ENCODE measurements at places on chromosomes 12 and 14. TPM values are rescaled to one million over a fixed set of nuclear protein-coding genes. Genes with fewer than 3 reads are reported as not detected.
A peak's percentile ranks its signal among the peaks of the same experiment; 100 is the strongest.

GRCh38 chr12:7005311-7005710 is 13.0 kb downstream of the LPCAT3 start:
- no peak for DNase-seq

DNA sequence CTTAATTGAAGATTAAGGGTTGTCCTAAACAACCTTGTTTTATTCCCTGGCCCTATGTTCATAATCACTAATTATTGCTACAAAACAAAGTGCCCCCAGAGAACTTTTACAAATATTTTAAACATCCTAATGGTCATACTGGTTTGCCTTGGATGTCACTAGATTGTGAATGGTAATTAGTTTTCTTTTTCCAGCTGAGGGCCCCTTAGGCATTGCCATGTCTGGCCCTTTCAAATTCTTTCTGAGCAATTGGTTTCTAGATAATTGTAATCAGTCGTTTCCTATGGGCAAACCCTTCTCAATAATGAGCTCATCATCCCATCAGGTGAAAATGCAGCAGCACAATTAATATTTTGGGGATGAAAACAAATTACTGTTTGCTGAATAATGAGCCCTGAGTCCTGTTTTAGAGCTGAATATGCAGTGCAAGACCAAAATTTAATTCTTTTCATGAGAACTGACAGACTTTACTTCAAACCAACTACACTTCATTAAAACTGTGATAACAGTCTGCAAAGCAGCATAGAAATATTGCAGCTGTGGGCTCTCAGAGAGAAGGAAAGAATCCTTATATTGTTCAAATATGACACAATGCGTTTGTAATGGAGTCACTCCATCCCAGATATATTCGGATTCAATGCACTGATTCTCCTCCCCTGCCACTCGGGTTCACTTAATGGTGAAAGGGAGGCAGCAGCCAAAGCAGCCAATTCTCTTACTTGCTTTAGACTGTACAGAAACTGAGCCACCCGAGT is 67.7 kb upstream of the ARHGAP5 start:
- no peak for DNase-seq

DNA sequence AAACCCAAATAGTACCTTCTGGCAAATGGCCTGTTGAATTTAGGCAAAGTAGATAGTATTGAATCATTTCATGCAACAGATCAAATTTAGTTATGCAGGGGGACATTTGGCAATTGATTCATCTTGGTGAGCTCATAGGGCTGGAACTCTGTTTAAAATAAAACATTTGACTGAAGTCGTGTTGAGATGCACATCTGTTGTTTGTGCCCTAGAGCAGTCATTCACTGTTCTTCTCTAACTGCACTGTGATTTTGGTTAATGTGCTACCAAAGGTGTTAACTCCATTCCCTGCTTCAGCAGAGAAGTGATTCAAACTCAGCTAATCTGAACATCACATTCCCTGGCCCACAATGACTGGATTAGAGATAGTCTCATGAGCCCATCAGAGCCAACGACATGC is 44.0 kb upstream of the CSRP2 start:
- no peak for DNase-seq

DNA sequence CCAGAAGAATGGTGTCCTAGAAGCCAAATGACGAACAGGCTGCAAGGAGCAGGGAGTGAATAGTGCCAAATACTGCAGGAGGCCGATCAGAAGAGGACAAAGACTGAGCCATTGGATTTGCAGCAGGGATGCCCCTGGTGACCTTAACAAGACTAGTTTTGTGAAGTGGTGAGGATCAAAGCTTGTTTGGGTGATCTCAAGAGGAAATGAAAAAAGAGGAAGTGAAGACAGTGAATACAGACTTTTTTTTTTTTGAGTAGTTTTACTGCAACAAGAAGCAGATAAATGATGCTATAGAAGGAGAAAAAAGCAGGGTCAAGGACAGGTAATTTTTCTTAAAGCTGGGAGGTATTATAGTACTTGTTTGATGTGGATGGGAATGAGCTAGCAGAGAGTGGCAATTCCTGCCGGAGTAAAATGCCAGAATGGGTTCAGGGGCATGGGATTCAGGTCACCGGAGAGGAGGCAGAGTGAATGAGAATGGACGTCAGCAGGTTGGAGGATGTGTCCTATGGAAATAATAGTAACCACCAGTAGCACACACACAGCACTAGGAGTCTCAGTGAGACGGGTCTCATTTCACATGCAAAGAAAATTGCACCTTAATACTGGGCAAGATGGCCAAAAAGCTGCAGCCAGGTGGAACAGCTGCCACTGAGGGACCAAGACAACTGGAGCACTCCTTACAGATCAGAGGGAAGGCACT is 345.8 kb upstream of the CCDC196 start:
- DNase-seq: no peak

DNA sequence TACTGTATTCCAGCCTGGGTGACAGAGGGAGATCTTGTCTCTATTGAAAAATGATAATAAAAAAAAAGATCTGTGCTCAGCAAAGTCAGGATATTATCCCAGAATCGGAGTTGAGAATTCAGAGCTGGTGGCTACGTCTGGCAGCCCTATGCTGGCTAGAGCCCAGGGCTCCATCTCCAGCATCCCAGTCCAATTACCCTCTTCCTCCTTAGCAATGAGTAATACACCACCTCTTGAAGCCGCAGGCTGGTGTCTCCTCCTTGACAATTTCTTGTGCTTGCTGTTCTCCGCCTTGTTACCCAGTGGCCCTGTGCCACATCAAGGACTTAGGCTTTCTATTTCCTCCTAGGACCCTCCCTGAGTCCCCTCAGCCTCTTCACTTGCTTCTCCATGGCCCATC is 38.4 kb upstream of the DDX11 start:
- DNase-seq: no peak

GRCh38 chr12:59185295-59185694 is 265.0 kb upstream of the LRIG3 start:
- no peak for DNase-seq

GRCh38 chr14:55270832-55271571 is at the start of gene FBXO34:
Gene FBXO34, plus strand, starts transcription at chr14:55271421. Its CDS starts 78,970 bp downstream, at chr14:55350391.
- DNase-seq: peak; percentile 99

DNA sequence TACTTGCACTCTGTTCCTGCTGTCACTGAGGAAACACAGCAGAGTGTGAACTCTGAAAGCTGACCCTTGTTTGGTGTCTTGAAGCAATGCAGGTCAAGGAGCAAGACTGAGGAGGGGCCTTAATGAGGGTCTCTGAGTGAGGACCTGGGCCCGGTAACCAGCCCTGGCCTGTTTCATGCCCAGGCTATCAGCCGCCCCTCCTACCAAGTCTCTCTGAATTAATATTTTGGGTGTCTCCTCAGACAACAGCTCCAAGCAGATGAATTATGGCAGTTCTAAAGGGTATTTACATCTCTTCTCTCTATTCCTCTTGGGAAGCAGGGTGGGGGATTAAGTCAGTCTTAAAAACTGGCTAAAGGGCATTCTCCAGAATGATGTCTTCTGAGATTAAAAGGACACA is 394.5 kb downstream of the ZFP36L1 start:
- DNase-seq: no peak

DNA sequence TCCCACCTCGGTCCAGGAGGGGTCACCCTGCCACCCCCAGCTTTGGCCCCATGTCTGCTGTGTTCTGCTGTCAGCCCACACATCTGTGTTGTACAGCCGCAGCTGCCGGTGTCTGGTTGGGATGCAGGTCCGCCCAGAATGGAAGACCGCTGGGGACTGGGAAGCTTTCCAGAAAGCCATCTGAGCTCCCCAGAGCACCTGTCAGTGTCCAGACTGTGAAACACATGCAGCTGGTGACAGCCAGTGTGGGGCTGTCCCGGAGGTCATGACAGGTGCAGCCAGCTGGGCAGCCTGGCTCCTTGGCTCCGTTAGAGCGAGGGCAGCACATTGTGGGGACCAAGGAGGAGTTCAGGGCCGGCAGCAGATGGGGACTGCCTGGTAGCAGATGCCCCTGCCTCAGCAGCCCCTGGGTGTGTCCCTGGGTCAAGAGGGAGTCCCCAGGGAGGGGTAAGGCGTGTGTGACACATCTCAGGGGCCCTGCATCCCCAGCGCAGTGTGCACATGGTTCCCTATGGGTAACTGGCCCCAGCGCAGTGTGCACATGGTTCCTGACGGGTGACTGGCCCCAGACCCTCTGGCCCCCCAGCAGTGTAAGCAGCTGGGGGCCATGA is 16.4 kb downstream of the CEP170B start:
- DNase-seq: no peak

DNA sequence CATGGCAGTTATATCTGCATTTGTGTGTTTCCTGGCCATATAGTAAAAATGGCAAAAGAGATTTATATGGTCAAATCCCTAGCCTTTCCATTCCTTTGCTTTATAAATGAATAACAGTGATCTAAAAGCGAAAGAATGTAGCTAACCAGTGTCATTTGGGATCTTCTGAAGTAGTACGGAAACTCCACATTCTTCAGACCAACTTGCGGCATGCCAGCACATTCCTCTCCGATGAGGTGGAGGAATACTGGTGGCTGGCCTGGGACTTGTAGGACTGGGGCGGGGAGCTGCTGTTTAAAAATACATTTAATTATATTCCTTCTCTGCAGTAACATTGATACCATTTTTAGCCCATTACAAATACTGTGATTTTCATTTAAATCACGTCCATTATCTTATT is 85.3 kb downstream of the SAMD4A start:
- DNase-seq: peak; percentile 90

DNA sequence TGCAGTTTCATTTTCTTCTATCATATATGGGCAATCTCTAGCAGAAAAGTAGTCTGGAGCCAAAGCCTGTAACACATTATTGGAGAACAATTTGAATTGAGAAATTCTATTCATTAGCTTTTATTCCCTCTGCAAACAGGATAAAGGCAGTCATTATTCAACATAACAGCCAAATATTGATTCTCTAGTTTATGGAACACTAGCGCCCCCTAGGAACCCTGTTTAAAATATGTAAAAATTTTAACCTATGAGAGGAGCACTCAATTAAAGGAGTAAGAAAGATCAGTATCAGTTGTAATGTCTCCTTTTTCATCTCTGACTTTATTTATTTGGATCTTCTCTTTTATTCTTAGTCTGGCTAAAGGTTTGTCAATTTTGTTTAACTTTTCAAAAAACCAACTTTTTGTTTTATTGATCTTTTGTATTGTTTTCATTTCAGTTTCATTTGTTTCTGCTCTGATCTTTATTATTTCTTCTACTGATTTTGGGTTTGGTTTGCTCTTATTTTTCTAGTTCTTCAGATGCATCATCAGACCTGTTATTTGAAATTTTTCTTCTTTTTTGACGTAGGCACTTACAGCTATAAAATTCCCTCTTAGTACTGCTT is 4.8 kb upstream of the LMNTD1 start:
- peak; percentile 64 for DNase-seq

DNA sequence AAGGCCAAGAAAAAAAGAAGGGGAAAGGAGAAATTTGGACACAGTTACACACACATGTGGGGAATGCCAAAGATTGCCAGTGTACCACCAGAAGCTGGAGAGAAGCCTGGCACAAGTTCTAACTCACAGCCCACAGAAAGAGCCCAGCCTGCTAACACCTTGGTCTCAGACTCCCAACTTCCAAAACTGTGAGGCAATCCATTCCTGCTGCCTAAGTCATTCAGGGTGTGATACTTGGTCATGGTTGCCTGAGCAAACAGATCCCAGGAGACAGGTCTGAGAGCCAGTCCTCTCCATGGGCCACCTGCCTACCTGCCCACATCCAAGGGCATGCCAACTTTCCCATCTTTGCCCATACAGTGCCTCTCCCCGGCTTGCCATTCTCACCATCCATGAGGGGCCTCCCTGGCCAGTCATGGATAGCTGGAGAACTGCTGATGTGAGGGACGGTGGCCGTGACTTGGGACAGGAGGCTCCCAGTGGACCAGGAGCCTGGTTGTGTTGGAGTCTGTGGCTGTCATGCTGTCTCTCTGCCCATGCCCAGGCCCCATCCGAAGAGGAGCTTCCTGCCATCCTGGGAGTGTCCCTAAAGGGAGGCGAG is 198.0 kb upstream of the RTL1 start:
- no peak for DNase-seq

DNA sequence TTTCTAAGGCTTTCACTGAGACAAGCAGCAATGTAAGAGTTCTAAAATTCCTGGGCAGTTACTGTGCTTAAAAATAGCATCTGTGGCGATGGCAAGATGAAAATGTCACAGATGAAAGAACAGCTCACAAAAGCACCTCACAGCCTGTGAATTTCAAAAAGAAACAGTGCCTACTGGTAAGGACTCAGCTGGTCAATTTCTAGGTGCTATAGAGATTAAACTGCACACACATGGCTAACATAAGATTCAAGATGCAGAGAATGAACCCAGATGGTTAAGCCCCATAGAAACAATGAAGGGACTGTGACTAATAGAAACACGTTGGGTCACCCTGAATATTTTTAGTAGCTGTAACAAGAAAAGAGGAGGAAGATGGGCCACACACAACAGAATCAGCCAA is 12.0 kb upstream of the IL26 start:
- no peak for DNase-seq

DNA sequence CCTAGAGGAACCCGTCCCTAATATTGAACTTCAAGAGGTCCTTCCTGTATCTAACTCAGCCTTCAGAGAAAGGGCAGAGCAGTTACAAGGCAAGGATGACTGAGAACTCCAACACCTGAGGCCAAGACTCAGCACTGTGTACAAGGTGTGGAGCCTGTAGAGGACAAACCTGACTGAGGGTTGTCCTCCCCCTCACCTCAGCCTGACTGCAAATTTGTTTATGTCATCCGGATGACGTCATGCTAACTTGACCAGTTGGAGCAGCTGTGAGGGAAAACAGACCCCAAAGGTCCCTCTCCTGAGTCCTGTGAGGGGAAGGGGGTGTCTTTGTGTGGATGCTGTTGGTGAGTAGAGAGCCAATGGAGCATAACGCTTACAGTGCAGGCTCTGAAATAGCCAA is 4.3 kb downstream of the CRACR2A start:
- no peak for DNase-seq

Gene OTOGL
- total RNA-seq: not detected

All from MCF 10A (cell line).